ENCODE measurements at places on chromosomes 7 and 10.

DNA sequence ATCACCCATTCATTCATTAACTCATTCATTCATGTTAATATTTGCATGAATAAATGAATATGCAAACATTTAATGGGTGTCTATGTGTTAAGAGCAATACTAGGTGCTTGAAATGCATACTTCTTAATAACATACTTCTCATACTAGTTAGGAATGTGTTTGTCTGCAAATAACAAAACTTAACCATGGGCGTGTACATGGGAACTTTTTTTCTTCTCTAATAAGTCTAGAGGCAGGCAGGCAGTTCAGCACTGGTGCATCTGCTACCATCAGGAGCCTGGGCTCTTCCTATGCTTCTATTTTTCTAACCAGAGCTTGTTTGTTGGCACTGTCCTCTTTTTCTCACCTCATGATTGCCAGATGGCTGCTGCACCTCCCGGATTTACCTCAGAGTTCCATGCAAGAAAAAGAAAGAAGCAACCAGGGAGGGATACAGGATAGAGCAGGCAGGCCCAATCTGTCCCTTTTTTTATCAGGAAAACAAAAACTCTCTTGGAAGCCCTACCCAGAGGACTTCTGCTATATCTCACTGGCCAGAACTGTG lies 22.7 kb downstream of the CDHR3 start:
- no peak for DNase-seq

- DNase-seq = no peak
Measured at GRCh38 chr10:75508814-75509306, 77.4 kb downstream of the LRMDA start.

DNA sequence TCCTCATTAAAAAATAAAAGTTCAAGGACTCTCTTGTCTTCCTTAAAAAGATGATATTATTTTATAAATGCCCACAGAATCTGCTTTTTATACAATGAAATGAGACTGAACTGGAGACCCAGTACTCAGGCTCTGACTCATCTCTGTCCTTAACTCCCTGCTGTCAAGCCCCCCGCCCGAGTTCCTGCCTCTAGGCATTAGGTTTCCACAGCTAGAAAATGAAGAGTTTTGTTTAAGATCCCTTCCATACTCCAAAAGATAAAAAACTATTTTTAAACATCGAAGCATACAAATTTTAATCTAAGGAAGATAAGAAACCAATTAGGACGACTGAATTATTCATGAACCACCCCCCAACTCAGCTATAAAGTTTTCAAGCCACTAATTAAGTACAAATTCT lies 97.7 kb upstream of the FEZF1 start:
- no peak for DNase-seq

GRCh38 chr7:2163600-2164555 lies 68.9 kb downstream of the MAD1L1 start:
- no peak for DNase-seq

DNA sequence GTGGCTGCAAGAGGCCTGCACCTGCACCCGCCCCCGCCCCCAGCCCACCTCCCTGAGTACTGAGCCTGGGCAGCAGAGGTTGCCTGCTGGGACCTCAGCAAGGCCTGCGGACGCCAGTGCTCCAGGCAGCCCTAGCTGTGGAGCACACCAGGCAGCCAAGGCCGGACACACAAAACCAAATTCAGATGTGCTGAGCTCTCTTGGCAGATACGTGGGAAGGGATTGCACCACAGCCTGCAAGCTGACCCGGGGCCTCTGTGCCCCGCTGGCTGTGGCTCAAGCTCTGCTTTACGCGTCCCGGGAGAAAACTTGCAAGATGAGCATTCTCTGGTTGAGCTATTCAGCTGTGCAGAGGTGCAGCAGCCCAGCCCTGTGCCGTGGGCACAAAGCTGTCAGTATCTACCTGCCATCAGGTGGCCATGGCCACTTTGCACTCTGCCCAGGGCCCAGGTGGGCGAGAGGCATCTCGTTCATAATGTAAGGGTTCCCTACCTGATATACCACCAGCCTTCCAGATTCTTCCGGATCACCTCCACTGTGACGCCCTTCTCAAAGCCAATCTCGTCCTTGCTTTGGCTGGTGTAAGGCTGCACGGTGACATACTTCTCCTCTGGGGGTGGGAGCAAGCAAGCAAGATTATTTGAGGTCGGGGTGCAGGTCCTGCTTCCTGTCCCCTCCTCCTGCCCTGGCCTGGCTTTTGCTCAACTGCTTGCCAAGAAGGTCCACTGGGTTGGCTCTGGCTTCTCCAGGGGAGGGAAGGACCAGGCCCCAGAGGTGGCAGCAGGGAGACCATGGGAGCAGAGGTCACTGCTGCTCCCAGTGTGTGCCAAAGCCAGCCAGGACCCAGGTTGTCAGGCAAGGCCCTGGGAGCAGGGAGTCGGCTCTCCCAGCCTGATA lies 123.4 kb downstream of the NEURL1 start:
- DNase-seq = no peak

DNA sequence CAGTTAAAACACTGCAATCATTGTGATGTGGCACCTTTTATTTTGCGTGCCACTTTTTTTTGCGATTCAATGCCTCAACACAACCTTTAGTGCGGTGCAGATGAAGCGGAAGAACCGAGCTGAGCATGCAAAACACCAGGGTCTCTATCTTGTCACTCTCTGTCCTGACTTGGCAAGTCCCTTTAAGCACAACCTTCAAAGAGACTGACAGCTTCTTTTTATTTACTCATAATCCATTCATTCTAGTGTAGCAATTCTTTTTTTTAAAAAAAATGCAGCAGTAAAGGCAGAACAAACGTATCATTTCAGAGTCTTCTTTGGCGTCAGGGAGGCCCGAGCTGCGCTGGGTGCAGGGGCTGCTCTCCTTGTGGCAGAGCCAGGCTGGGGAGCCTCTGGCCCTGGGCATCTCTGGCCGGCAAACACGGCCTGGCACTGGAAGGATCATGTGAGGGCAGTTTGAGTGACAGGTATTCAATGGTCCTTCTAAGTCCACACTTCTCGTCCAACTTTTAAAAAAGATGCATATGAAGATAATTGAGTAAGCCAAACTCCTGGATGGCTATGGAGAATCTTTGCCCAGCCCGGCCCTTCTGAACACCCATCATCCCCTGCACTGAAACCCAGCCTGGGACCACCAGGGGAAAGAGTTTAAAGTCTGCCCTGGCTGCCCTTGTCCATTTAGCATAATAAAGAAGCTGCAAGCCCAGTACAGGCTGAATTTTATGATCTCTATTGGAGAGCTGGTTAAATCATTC lies 3.9 kb downstream of the PTF1A start:
- DNase-seq = no peak

DNA sequence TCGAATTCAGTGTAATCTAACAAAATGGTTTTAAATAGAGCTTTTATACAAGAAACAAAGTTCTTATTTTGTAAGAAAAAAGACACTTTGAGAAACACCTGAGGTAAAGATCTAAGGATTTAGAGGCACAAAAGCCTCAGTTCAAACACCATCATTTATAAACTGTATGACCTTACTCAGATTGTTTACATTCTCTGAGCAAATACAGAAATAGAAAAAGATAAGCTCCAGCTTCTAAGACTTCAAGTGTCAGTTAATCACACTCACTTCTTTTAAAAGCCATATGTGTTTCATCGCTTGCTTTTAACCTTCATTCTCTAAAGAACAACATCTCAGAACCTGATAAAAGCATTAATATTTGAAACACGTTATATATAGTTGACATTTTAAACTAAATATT lies 27.9 kb downstream of the CADPS2 start:
- DNase-seq = no peak

- no peak for DNase-seq
Measured at GRCh38 chr7:75010036-75010435, 45.5 kb downstream of the CASTOR2 start.

- no peak for DNase-seq
Measured at GRCh38 chr7:94301024-94301586, 93.6 kb upstream of the COL1A2 start.

GRCh38 chr10:25989951-25990350 lies 55.9 kb downstream of the MYO3A start:
- no peak for DNase-seq

GRCh38 chr7:135215698-135216097 lies 4.4 kb upstream of the WDR91 start:
- no peak for DNase-seq
